ENCODE measurements at places on chromosomes 3 and 15. TPM values are rescaled to one million over a fixed set of nuclear protein-coding genes. Genes with fewer than 3 reads are reported as not detected.

The CCR8 gene
- not detected for total RNA-seq

The SCAANT1 gene
- total RNA-seq, result not detected

The CLRN1 gene
- not detected for total RNA-seq

The GP9 gene
- not detected for total RNA-seq

The ZPLD1 gene
- total RNA-seq, result not detected

The ALDH1A3 gene
- total RNA-seq, result 15.1 TPM

The AAGAB gene
- 62.8 TPM for total RNA-seq

The ALS2CL gene
- 10.5 TPM for total RNA-seq

The UBE3A gene
- 21.9 TPM for total RNA-seq

The POPDC2 gene
- total RNA-seq, result 0.22 TPM

The WNT7A gene
- 0.20 TPM for total RNA-seq

The SNTN gene
- total RNA-seq, result not detected

The GATM gene
- total RNA-seq, result 2.2 TPM

The PIGZ gene
- 1.5 TPM for total RNA-seq

The BTBD1 gene
- total RNA-seq, result 57.9 TPM
